Gastroesophageal sphincter (tissue), 4 donors: ENCODE measurements at places on chromosomes 1 and 21. TPM values are rescaled to one million over a fixed set of nuclear protein-coding genes. Genes with fewer than 3 reads are reported as not detected.

The CLDN19 gene
- total RNA-seq = not detected

The CFAP45 gene
- not detected for total RNA-seq

The SH2D1B gene
- not detected for total RNA-seq

The GBP1 gene
- total RNA-seq = 14.9 TPM

The TFF3 gene
- total RNA-seq = 6.4 TPM
